ENCODE measurements at places on chromosomes 4 and X.

- no peak for DNase-seq
These were observed 48.1 kb downstream of the RHOXF2B start for GRCh38 chrX:120029354-120029753.

- no peak for DNase-seq
These were observed 54.3 kb downstream of the WWC2 start for GRCh38 chr4:183153190-183153916.

DNA sequence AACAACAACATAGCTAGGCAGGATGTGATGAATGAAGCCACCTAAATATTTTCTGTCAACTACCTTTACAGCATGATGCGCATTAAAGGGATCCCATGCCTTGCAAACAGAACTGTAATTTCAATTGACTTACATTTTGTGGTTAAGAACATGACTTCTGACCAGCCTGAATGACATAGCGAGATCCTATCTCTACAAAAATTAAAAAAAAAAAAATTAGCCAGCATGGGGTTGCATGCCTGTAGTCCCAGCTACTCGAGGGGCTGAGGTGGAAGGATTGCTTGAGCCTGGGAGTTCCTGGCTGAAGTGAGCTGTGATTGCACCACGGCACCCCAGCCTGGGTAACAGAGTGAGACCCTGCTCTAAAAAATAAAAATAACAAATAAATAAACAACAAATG is 680.6 kb downstream of the IQCM start:
- DNase-seq: no peak

GRCh38 chr4:83178029-83178428 is 63.5 kb upstream of the PLAC8 start:
- no peak for DNase-seq

GRCh38 chr4:65669111-65670019 is 924 bp downstream of the EPHA5 start:
- no peak for DNase-seq
